ENCODE measurements at places on chromosomes 7 and 10. TPM values are rescaled to one million over a fixed set of nuclear protein-coding genes. Genes with fewer than 3 reads are reported as not detected.

Gene IFIT2
- total RNA-seq, result 11.9 TPM

Gene SPDYE11
- not detected for total RNA-seq

Gene PRPS1L1
- not detected for total RNA-seq

Gene ABI1
- 77.7 TPM for total RNA-seq

Gene CFTR
- under 0.01 TPM for total RNA-seq

Gene HABP2
- not detected for total RNA-seq

Gene NUTM2E
- total RNA-seq, result not detected

Gene ADIRF
- 24.4 TPM for total RNA-seq

Gene SH2D4B
- total RNA-seq, result not detected

Gene TMEM236
- not detected for total RNA-seq

Gene PHKG1
- 3.8 TPM for total RNA-seq

Gene DPYSL4
- total RNA-seq, result 6.1 TPM

Gene CACNA2D1
- 34.0 TPM for total RNA-seq

Gene FEZF1
- total RNA-seq, result not detected

Gene FXYD4
- not detected for total RNA-seq

Gene ARF5
- 124 TPM for total RNA-seq

Gene ACHE
- total RNA-seq, result 0.49 TPM

Gene SPDYE1
- not detected for total RNA-seq

Gene FAM237B
- not detected for total RNA-seq

Gene FLNC
- total RNA-seq, result 107 TPM

Gene WNT8B
- total RNA-seq, result not detected

All from hair follicle dermal papilla cell (primary cell).